ENCODE measurements at places on chromosomes 7 and 10.

- DNase-seq = no peak
Measured at GRCh38 chr7:100489121-100489520, 5.4 kb downstream of the NYAP1 start.

DNA sequence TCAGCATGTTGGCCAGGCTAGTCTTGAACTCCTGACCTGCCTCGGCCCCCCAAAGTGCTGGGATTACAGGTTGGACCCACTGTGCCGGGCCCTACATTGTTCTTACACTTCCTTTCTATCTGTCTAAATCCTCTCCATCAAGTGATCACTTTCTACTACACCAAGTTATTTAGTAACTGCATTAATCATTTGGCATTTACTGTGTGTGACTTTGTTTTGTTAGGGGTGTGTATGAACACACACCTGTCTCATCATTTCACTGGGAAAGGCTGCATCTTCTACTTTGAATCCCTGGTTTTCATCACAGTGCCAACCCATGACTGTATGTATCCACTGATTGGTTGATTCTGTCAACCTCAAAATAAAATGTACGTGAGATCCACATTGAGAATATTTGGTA lies 23.0 kb upstream of the CCDC71L start:
- no peak for DNase-seq

GRCh38 chr10:64468219-64468618 lies 947.0 kb downstream of the REEP3 start:
- DNase-seq = no peak

GRCh38 chr10:69340695-69341094 lies 62.4 kb downstream of the HK1 start:
- DNase-seq = no peak

DNA sequence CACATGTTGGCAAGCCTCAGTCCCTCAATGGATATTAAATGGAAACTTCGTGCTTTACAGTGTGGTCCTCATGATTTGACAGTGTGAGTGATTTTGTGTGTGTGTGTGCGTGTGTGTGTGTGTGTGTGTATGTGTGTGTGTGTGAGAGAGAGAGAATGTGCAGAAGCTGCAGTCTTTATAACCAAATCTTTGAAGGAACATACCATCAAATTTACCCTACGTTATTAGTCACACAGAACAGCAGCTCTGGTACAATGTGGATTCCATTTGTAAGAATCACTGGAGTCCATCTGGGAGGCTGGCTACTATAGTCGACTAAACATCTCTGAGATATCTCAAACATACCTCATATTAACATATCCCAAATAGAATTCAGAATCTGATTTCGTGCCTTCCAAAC lies 928.0 kb upstream of the POT1 start:
- no peak for DNase-seq

DNA sequence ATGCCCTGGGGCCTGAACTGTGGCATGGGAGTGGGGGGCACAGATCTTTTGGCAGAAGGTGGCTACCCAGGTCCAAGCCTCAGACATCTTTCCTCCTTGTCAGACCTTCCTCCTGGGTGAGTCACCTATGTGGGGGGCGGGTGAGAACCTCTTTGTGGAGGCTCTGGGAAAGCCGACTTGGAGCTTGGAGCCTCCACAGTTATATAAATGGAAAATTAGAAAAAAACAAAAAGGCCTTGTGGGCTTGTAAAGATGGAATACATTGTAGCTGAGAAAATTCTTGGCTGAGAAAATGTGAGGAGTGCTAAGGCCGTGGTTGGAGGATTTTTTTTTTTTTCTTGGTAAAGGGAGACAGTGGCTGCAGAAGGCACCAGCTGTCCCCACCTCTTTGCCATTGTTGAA lies 292.5 kb downstream of the CCDC3 start:
- no peak for DNase-seq

DNA sequence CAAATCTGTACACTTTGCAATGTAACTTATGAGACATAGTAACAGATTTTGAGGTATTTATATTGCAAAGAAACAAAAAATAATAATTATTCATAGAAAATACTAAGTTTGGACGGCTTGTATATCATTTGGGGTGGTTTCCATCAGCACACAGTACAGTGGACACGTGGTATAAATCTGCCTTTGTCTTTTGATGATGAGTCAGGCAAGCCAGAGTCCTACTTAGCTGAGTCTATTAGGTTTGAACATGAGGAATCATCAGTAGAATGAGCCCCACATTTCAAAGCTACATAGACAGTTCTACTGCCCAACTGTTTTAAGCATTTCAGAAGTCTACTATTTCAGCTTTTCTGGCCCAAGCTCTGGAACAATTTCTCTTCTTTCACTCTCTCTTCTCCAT lies 803.2 kb downstream of the PHTF2 start:
- no peak for DNase-seq

- no peak for DNase-seq
Measured at GRCh38 chr7:22571766-22572165, 71.8 kb upstream of the STEAP1B start.

GRCh38 chr10:25933653-25934608 lies at the start of gene MYO3A:
Gene MYO3A (plus strand): TSS chr10:25934229. CDS start chr10:25952111, 17,882 bp downstream.
- DNase-seq = no peak

GRCh38 chr7:1924258-1924817 lies 254.3 kb downstream of the ELFN1 start:
- no peak for DNase-seq

DNA sequence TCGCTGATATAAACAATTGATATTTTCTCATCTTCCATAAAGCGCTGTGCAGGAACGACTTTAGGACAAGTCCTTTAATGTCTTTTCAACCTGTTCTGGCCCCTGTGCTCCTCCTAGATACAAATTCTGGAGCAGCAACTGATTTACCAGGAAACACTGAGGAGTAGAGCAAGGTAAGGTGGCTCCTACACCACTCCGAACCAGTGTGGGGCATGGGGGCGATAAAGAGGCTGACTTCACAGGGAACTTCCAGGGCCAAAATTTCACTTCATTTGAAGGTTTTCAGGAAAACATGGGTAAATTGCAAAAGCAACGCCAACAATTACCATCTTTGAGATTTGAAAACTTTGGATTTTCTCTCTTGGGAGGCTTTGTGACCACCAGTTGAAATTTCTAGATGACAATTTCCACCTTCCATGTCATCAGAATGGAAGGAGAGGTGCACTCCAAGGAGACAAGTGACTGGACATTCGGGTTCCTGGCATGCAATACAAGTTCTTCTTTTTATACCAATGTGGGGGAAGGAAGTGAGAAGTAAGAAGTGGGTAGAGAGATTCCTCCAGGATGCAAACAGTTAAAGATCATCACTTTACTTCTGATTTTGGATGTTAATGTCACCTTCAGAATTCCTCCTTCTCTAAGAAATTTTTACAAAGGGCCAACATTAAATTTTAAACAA lies 118.5 kb downstream of the FAM107B start:
- no peak for DNase-seq

DNA sequence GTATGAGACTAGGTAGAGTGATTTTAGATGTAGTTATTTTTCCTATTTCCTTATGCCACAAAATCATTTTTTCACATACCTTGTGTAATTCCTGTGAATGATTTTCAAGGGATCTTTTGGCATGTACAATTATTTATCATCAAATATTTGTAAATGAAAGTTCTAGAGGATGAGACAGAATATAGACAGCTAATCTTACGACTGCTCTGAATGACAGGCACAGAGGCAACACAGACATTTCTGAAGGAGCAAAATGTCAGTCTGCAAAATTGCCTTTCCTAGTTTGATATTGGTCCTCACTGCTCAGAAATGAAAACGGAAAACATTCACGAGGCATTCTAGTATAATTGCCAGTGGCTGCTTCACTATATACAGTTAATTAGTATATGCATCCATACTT lies 810.6 kb upstream of the C7orf33 start:
- DNase-seq = no peak

DNA sequence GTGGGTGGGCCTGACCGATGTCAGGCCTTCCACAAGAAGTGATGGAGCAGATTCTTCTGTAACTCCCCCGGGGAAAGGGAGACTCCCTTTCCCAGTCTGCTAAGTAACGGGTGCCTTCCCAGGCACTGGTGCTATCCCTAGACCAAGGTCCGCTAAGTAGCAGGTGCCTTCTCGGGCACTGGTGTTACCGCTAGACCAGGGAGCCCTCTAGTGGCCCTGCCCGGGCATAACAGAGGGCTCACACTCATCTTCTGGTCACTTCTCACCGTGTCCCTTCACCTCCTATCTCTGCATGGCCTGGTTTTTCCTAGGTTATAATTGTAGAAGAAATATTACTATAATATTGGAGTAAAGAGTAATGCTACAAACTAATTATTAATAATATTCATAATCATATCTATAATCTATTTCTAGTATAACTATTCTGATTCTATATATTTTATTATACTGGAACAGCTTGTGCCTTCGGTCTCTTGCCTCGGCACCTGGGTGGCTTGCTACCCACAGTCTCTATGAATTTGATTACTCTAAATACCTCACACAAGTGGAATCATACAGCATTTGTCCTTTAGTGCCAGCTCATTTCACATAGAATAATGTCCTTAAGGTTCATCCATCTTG lies 1378.7 kb downstream of the XPNPEP1 start:
- no peak for DNase-seq

Measured in GM19239 (cell line).